ENCODE measurements at places on chromosomes 7 and 10.

DNA sequence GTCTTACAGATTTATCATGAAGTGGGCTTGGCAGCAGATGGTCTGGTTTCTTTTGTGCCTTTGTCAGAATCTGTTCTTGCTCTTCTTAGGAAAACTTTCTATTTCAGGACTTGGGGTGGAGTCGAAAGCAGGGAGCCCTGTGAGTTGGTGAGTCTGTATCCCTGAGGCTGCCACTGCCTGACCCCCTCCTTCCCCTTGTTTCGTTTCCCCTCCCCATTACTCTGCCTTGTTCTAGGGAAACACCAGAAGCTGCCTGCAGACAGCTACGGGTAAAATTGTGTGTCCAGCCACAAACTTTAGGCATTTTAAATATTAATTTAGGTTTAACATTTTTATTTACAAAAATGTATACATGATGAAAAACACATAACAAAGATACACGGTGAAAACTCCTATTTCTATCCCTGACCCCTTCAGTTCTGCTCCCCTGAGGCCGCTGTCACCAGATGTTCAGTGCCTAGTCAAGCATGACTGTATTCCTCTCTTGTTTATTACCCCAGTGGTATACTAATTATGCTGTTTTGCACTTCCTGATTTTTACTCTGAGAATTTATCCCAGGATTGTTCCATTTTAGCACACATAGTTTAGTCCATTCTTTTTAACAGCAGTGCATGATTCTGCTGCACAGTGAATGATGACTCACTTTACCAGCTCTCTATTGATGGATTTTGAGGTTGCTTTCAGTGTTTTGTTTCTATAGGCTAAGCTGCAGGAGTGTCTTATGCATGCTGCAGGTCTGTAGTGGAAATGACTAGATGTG is 9.1 kb downstream of the TSPAN14 start:
- DNase-seq = no peak

GRCh38 chr7:18580950-18581349 is 85.4 kb downstream of the HDAC9 start:
- no peak for DNase-seq

DNA sequence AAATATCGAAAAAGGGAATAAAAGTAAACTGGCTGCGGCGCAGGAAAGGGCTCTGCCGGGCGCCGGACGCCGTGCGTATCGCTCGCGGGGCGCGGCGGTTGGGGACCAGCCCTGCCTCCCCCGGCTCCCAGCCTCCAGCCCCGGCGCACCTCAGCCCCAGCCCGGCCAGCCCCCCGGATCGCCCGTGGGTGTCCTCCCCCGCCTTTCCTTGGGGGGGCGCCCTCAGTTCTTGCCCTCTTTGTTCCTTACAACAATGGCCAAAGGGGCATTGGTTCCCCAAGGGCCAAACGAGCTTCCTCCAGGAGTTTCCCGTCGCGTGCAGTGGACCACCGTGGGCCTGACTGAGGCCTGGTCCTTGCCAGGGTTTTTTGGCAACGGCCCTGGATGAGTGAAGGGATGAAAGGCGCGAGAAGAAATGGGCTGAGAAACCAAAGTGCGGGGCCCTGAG is 1.2 kb downstream of the MACROH2A2 start:
- no peak for DNase-seq

DNA sequence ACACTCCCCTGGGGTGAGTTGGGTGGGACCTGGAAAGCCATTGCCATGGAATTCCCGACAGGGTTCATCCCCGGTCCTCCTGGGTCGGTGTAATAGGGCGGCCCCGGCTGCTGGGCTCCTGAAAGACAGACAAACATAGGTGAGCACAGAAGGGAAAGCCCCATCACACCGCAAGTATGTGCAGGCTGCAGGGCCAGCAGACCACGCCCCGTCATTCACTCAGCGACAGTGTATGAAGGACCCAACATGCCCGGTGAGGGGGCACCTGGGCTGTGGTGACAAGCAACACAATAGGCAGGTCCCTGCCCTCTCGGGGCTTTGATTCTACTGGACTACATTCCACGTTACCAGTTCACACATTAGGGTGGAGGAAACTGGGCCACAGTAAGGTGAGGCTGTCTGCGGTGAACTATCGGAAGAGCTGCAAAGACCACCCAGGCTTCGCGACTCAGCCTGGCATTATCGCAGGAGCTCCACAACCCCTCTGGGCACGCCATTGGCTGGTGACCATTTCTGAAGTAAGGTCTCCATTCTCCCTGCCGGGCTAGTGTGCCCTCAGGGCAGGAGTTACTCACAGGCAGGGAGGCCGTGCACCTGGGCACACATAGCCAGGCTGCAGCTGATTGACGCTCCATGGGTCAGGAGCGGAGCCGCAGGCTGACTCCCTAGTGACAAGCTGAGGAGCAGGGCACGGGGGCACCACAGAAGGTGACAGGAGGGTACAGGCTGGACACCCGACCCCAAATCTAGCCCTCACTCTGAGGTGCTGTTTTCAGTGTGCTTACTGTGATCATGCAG is 99.2 kb downstream of the VOPP1 start:
- DNase-seq = no peak

GRCh38 chr10:55641601-55642000 is 719.5 kb downstream of the ZWINT start:
- DNase-seq = no peak

GRCh38 chr10:95783741-95784140 is 27.8 kb downstream of the ENTPD1 start:
- DNase-seq = no peak

GRCh38 chr7:30525429-30525828 is 20.8 kb upstream of the GGCT start:
- no peak for DNase-seq

- DNase-seq = no peak
These were observed 14.2 kb upstream of the MKI67 start for GRCh38 chr10:128140425-128140824.

- DNase-seq = peak; percentile 68
These were observed 143.0 kb downstream of the CUBN start for GRCh38 chr10:16986406-16987205.

GRCh38 chr10:26481914-26482550 is 43.9 kb downstream of the APBB1IP start:
- no peak for DNase-seq

DNA sequence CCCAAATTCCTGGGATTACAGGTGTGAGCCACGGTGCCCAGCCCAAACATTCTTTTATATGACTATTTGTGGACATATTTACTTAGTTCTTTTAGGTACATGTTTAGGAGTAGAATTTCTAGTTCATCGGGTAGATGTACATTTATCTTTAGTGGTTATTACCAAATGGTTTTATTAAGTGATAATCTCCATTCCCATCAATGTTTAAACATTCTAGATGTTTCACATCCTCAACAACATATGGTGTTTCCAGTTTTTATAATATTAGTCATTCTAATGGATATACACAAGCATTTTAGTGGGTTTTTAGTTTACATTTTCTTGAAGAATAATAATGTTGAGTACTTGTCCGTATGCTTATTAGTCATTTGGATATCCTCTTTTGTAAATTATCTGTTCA is 131.7 kb downstream of the RTKN2 start:
- DNase-seq = no peak

- DNase-seq = no peak
These were observed 234.7 kb upstream of the MDFIC start for GRCh38 chr7:114687238-114687637.

DNA sequence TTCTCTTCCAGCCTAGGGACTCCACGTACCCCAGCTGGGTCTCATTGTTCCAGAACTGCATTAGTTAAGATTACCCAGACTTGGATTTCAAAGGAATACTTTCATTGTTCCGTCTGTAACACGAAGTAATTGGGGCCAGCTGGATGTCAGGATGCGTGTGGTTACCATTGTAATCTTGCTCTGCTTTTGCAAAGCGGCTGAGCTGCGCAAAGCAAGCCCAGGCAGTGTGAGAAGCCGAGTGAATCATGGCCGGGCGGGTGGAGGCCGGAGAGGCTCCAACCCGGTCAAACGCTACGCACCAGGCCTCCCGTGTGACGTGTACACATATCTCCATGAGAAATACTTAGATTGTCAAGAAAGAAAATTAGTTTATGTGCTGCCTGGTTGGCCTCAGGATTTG is 21.0 kb downstream of the LRRC17 start:
- DNase-seq = peak; percentile 30

- no peak for DNase-seq
These were observed 14.7 kb upstream of the ADAM12 start for GRCh38 chr10:126402721-126403695.

- no peak for DNase-seq
These were observed 16.1 kb upstream of the C10orf71 start for GRCh38 chr10:49282879-49283341.

DNA sequence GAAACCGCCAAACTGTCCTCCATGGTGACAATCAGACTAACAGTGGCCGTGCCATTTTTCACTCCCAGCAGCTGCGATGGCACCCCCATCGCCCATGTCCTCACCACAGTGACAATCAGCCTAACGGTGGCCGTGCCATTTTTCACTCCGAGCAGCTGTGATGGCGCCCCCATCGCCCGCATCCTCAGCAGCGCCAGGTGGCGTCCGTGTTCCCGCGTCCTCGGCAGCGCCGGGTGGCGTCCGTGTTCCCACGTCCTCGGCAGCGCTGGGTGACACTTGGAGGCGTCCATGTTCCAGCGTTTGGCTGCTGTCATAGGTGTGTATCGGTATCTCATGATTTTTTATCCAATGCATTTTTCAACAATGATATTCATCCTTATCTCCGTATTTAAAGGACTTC is 267.3 kb downstream of the PTPRN2 start:
- DNase-seq = no peak

DNA sequence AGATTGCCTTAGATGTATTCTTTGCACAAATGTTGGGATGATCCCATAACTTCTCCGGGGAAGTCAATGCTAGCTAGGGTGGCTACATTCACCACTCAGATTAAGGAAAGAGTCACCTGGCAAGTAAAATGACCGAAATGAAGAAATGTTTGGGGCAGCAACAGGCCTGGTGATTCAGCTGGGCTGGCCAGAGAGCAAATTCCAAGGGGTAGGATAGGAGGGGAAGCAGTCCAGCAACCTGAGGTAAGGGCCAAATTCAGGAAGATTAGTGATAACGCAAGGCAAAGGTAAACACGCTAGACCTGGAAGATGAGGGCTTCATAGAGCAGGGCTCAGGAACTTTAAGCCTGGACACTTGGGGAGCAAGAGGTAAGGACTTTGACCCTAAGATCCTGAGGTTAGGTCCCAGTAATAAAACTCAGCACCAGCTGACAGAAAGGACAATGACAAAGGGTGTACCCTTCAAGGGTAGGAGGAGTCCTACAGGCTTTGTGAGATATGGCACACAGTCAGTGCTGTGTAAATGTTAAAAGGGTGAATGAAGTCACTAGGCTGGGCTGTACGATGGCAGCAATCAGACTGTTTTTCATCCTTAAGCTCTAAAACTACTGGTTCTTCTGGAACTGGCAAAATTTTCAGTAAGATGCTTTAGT is 22.7 kb upstream of the SMNDC1 start:
- DNase-seq = no peak

DNA sequence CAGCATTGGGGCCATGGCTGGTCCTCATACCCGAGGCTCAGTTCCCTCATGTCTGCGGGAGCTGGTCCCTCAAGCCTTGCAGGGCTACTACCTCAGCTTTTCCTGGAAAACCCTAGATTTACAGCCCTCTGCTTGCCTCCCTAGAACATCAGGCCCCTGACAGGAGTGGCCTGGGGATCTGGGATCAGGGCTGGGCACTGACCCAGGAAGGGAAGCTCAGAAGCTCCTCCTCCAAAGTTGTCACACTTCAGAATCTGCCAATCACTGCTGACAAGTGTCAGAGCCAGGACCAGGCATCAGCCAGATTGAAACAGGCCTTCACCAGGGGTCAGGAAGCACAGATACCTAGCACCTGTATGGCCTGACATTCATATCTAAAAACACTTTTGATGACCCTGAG is 115.2 kb downstream of the GRID1 start:
- no peak for DNase-seq

DNA sequence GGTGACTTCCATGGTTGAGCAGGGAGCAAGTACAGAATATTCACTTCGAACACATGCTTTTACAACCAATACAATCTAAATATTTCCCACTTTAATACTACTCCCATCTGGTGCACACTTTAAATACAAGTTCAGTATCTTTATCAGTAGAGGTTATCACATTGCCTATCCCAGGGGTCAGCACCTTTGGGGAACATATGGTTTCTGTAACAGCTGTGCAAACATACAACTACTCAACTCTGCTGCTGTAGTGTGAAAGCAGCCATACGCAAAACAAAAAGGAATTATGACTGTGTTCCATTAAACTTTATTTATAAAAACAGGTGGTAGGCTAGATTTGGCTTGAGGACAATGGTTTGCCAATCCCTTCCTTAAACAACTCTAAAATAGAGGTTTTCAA is 157.5 kb downstream of the XPNPEP1 start:
- DNase-seq = no peak

DNA sequence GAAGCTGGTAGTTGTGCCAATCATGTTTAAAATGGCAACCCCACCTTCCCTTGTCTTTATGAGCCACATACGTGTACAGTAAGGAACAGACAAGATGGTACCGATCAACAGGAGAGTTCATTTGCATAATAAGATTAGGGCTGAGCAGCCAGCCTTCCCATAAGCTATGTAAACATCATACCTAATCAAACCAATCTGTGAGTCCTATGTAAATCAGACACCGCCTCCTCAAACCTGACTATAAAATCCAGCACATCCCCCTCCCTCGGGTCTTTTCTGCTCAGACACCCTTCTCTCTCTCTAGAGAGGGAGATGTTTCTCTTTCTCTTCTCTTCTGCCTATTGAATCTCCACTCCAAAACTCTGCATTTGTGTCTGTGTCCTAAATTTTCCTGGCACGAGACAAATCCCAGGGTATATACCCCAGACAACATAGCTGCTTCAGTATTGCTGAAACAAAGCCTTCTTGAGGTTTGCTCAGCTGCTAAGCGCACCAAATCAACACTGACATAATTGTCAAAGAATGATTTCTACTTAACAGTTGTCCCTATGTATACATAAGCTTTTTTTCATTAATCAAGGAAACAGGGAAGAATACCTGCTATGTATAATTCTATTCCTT is 279.2 kb downstream of the THSD7A start:
- no peak for DNase-seq

DNA sequence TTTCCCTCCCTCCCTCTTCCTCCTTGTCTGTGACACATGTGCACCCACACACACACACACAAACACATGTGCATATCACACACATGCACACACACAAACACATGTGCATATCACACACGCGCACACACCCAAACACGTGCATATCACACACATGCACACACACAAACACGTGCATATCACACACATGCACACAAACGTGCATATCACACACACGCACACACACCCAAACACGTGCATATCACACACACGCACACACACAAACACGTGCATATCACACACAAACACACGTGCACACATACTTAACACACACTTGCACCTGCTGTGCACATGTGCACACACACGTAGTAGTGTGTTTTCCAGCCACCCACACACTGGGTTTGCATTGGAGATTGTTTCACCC is 29.4 kb upstream of the KNDC1 start:
- no peak for DNase-seq

- DNase-seq = no peak
These were observed 35.7 kb upstream of the CREB5 start for GRCh38 chr7:28376634-28377033.
